ENCODE measurements at places on chromosomes 7 and 10.

DNA sequence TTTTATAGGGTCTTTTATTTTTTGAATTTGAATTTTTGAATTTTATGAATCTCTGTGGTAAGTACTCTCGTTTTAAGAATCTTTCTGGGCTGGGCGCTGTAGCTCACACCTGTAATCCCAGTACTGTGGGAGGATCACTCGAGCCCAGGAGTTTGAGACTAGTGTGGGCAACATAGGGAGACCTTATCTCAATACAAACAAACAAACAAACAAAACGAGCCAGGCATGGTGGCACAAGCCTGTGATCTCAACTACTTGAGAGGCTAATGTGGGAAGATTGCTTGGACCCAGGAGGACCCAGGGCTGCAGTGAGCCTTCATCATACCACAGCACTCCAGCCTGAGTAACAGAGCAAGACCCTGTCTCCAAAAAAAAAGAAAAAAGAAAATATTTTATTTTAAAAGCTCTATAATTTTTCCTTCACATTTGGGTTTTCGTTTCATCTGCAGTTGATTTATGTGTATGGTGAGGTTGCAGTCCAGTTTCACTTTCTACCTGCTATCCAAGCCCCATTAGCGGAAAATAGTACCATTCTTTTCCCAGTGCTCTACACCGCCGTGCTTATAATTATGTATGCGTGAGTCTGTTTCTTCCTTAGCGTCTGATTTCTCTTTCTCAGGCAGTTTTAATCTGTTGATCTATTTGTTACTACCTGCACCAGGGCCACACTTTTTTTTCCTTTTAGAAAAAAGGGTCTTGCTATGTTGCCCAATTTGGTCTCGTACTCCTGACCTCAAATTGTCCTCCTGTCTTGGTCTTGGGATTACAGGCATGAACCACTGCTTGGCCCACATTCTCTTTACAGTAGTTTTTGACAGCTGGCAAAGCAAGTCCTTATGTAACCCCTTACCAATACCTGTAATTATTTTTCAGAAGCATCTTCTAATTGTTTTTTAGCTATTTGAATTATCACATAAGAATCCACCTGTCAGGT is 21.7 kb downstream of the TRIM24 start:
- DNase-seq: no peak

DNA sequence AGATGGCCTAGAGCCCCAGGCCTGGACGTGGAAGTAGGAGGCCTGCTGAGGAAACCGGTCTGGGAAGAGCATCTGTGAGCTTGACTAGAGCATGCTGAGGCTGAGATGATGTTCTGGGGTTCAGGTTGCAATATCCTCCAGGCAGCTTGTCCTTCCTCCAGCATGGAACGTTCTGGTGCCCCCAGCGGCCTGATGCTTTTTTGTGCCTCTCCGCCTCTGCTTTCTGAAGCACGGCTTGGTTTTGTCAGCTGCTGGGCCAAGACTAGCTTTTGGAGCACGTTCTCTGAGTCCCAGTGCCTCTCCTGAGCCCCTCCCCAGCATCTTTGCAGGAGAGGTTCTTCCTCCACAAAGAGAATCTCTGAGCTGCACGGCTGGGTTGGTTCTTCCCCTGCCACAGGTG is 682.0 kb upstream of the FOXK1 start:
- DNase-seq: no peak

DNA sequence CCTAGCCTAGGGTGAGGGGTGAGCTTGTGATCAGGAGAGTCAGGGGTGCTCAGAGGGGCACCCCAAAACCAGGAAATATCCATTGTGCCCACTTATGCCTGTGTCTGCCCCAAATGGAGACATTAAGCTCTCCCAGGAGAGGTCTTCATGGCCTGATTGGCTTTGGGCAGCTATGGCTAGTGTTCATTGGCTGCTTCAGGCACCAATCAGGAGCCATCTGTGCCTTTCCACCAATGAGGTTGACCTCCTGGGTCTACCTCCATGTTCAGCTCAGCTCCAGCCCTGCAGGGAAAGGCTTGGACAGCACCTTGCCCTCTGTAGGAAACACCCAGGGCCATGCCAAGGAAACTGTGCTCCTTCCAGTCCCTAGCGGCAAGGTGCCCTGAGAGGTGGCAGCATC is 23.9 kb upstream of the HSPB1 start:
- no peak for DNase-seq

- DNase-seq: no peak
Observed at GRCh38 chr10:4492202-4492601, 333.8 kb upstream of the AKR1E2 start.

- no peak for DNase-seq
Observed at GRCh38 chr10:67790534-67791408, 47.2 kb downstream of the DNAJC12 start.

DNA sequence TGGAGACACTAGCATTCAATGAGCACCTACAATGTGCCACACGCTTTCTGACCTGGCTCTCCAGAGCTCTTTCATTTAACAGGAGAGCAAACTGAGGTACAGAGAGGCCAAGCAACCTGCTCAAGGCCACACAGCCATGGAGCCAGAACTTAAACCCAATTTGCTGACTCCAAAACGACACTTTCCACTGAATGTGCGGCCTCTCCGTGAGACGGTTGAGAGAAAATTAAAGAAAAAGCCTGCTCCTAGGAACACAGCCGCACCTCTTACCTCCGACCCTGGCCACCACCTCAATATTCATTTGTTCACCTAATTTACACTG is 42.8 kb downstream of the ZCCHC24 start:
- DNase-seq: no peak

- no peak for DNase-seq
Observed at GRCh38 chr7:144738708-144739314, 97.0 kb downstream of the TPK1 start.

DNA sequence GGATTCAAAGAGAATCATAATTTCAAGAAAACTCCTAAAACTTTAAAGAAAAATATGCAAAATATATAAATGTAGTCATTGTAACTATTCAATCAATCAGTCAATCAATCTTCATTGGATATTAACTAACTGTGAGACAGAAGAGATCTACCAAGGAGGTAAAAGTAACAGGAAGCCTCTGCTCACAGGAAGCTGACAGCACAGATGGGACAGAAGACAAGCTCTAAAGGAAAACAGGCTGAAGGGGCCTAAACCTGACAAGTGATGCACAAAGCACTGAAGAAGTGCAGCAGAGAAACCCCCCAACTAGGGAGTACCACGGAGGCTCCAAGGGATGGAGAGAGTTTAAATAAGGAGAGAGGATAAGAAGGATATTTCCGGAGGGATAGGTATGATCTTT is 173.0 kb downstream of the SKAP2 start:
- no peak for DNase-seq

DNA sequence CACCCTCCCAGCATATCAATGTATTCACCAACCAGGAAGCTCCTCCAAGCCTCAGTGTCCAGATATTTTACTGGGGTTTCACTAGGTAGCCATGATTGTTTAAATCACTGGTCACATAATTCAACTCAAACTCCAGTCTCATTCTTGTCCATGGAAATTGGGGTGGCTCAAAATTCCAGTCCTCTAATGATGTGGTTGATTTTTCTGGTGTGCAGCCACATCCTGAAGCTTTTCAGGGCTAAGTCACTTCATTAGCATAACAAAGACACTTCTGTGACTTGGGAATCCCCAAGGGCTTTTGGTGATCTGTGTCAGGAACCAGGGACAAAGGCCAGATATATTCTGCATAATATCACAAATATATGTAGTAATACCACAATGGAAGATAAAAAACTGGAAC is 786.9 kb upstream of the IGFBP3 start:
- DNase-seq: no peak

Data from activated CD8-positive, alpha-beta memory T cell treated with anti-CD3 and anti-CD28 coated beads, Interleukin-2, amount 50 U/mL, for 48 hours (primary cell).